ENCODE measurements at places on chromosomes 1 and 21.

DNA sequence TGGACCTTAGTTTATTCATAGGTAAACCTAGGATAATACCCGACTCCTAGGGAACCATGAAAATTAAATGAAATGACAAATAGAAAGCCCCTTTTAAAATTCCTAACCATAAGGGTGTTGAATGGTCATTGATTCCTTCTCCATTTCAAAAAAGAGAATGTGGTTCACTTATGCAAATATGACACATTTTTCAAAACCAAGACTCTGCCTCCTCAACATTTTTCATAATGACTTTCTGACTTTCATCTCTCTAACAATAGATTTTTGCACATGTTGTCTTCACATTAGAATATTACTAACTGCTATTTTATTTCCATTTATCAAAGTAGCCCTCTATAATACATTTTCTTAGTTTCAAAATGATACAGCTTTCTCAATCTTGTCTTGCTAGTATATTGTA, 169.1 kb downstream of the NTNG1 start:
- DNase-seq: no peak

- no peak for DNase-seq
Observed at GRCh38 chr21:38790059-38790458, 15.7 kb upstream of the ETS2 start.

DNA sequence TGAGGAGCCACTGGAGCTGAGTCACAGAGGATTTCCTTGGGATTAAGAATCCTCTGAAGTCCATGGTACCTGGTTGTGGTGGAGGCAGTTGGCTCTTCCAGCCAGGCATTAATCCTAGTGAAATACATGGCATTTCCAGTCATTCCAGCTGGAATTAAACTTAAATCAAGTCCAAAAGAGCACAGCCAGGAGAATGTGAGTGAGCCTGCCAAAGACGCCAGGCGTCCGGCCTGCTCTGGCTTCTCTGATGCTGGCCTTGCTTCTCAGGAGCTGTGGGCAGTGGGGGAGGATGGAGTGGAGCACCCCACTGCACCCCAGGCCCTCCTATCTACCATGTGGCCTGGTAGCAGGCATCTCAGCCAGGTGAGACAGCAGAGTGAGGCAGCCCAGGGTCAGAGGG, 23.4 kb upstream of the TENT5C start:
- DNase-seq: no peak

DNA sequence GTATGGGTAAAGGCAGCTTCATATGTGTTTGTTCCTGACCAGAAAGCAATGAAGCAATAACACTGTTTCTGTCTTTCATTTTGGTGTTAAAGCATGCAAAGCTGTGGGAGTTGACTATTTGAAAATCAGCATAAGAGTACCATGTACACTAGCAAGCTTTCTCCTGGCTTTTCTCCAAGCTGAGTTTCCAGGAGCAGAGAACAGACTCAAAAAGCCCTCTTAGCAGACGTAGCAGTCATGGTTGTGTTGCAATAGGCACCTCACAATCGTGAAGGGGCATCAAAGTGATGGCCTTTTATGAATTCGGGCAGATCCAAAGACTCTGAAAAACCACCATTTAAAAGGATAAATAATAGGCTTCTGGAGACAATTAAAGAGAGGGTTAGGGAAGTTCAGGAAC, 159.7 kb downstream of the PTGER3 start:
- no peak for DNase-seq

DNA sequence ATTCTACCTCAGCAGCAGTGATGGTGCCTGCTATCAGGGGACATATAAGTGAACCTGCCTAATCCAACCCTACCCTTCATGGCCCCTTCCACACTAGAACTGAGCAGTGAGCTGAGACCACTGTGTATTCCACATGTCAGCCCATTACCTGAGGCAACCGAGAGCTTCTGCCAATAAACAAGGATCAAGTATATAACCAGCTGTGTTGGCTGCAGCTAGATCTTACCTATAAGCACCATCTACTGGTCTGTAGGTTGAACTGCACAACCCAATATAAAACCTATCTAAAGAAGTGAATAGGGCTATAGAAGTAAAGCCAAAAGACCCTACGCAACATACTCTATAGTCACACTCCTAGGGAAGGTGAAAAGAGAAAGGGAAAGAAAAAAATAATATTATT, 376.9 kb downstream of the HHIPL2 start:
- DNase-seq: no peak

GRCh38 chr21:28550057-28550825, 442.4 kb downstream of the LTN1 start:
- DNase-seq: no peak

All from T-helper 17 cell (primary cell).